ENCODE measurements at places on chromosomes 7 and 10.

DNA sequence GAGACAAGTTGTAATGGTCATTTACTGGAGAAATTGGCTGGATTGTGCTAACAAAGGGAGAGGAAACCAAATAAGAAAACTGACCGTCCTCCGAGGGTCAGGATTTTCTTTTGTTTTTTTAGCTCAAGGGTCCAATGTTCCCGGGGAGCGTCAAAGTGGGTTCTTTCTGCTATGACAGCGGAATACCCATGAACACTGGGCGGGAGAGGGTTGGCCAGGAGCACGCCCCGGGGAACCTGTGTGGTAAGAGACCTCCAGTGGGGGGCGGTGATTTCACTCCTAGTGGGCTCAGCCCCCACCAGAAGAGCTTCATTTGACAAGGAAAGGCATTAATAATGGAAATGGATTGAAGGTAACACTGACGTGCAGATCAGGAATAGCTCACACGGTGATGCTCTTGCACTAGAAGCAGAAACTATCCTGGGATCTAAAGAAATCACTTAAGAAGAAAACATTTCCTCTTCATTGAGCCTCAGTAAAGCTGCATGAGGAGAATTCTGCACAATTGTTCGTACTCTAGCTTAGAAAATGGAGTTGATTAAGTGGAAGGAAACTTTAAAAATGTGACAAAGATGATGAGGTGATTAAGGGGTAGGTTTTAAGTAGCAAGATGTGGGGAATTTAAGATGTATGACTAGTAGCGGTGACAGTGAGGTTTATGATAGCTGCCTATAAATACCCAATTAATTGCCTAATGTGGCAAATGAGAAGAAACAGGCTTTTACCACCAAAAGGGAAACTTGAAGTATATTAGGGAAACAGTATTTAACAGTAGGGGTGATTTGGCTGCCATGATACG is 627.2 kb downstream of the SUGCT start:
- no peaks in the 10 kb centered on the region for H3K27me3 ChIP-seq
- DNase-seq, result no peak
- no peaks in the 10 kb centered on the region for H3K36me3 ChIP-seq
- no peak overlapping the region for H3K4me3 ChIP-seq

GRCh38 chr7:124751027-124751426 is 14.6 kb downstream of the GPR37 start:
- H3K27me3 ChIP-seq, result no peaks in the 10 kb centered on the region
- H3K27ac ChIP-seq, result no peak overlapping the region
- no peak for DNase-seq
- H3K4me3 ChIP-seq, result no peak overlapping the region

DNA sequence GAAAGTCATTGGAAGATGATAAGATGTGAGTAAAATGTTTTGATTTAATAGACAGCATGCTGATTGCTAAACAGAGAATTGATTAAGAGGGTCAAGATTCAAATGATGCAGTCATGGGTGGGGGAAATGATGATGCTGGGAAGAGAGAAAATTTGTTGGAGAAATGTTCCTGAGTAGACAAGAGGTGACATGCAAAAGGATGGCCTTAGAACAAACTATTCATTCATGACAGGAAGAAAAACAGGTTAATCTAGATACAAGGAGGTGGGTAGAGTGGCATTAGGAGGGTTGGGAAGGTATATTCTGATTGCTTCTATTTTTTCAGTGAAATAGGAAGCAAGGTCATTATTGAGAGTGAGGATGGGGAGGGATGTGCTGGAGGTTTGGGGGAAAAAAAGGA is 146.7 kb downstream of the SEM1 start:
- H3K27ac ChIP-seq, result no peak overlapping the region
- no peak for DNase-seq
- peaks cover 6% of the 10 kb centered on the region for H3K4me1 ChIP-seq
- H3K4me3 ChIP-seq, result no peak overlapping the region
- no peaks in the 10 kb centered on the region for H3K36me3 ChIP-seq

DNA sequence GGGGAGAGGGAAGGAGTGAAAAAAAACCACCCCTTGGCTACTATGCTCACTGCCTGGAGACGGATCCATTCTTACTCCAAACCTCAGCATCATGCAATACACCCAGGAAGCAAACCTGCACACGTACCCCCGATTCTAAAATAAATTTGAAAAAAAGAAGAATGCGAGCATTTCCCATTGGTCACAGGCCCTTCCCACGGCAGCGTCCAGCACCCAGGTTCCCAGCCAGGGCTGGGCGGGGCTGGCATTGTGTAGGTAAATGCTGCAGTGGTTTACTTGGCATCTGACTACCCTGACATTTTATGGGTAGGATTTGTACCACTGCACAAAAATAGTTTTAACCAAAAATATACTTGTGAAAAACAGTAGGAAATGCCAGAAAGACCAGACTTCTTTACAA is 418.9 kb downstream of the DNAJB6 start:
- no peak for DNase-seq
- H3K4me3 ChIP-seq, result no peak overlapping the region
- no peaks in the 10 kb centered on the region for H3K36me3 ChIP-seq
- H3K27me3 ChIP-seq, result no peaks in the 10 kb centered on the region
- no peaks in the 10 kb centered on the region for H3K4me1 ChIP-seq
- no peak overlapping the region for H3K27ac ChIP-seq

DNA sequence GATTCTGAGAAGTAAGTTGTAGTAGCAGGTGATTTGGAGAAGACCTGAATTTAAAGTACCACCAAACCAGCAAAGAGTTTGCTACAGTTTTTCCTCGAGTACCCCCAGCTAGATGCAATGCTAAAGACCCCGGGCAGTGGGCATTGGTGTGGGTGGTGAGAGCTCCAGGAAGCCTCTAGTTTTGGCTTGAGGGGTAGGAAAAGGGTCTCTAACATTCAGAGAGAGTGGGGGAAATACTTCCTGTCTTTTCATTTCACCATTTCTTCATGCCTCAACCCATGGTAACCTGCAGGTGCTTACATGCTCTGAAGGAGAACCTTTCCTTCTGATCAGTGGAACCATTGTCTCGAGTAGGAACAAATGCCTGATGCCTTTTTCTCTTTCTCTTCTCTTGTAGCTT is 352.2 kb downstream of the CALN1 start:
- peak; percentile 51 for DNase-seq
- no peak overlapping the region for H3K27ac ChIP-seq
- no peaks in the 10 kb centered on the region for H3K27me3 ChIP-seq
- H3K4me1 ChIP-seq, result no peaks in the 10 kb centered on the region

DNA sequence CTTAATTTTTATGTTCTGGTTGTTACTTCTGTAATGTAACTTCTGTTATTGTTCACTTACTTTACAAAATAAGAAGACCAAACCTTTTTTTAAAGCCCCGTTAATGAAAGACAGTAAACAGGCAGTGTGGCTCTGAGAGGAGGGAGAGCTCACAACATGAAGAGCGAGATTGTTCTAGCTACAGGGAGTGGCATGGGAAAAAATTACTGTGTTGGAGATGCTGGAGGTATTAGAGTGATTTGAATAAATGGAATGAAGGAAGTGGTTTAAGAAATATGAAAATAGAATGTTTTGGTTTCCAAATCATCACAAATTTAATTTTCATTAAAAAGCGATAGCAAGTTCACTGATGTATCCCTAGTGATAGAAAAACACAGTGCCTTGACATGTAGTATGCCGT is 31.8 kb downstream of the REEP3 start:
- peak overlapping the region; percentile 55 for H3K4me3 ChIP-seq
- H3K27ac ChIP-seq, result peak overlapping the region; percentile 93
- H3K4me1 ChIP-seq, result peaks cover 52% of the 10 kb centered on the region
- peaks cover 3% of the 10 kb centered on the region for H3K36me3 ChIP-seq

DNA sequence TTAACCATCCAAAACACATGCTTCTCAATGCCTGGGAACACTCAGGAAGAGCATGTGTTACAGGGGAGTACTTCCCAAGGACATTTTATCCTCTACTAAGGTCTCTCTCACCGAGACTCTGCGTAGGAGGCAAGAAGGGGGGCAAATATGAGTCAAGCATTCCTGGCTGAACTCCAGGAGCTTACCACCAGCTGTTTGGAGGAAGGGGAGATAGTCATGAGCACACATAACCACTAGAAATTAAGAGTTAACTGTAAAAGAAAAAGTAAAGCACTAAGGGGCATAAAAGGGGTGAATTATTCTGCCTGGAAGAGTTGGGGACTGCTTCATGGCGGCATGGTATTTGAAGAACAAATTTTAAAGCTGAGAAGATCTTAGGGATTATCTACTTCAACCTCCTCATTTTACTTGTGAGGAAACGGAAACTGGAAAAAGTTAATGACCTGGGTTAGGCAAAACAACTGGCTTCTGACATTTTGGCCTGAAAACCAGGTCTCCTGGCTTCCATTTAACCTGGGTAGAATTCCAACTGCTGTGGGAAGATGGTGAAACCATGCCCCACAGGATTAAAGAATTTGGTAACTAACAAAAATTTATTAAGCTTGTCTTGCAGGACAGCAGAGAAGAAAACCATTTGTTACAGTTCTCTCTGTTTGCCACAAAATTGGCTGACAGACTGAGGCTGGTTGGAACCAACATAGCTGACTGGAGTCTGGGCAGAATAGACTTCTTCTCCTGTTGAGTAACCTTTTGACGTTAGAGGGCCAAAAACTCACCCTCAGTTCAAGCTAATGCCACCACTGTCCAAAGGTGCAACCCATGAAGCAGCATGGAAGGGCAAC is 85.5 kb downstream of the SLC25A13 start:
- peaks cover 10% of the 10 kb centered on the region for H3K36me3 ChIP-seq
- no peak for DNase-seq
- peaks cover 36% of the 10 kb centered on the region for H3K4me1 ChIP-seq
- peak overlapping the region; percentile 26 for H3K4me3 ChIP-seq
- H3K27ac ChIP-seq, result peak overlapping the region; percentile 86
- H3K27me3 ChIP-seq, result no peaks in the 10 kb centered on the region

DNA sequence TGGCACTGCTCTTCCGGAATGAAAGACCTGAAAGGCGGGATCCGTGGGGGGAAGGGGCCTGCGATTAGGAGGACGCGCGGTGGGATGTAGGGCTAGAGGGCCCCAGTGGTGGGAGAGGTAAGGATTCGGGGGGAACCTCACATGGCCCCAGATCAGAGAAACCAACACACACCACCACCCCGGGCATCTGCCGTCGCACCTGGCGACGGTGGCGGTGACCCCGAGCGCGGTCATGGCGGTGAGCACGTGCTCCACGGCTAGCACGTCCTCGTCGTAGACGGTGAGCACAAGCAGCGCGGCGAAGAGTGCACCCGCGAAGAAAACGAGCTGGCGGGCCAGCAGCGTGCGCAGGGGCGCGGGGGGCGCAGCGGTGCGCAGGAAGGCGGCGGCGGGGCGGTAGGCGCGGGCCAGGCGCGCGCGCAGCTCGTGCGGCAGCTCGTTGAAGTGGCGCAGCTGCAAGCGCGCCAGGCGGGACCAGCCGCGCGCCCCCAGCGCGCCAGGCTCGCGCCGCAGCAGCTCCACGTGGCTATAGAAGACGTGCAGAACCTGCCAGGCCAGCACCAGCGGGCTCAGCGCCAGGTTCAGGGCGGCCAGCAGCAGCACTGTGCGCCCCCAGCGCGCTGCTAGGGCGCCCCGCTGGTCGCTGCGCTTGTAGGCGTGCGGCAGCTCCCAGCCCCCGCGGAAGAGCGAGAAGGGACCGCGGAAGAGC is 5.7 kb downstream of the ATG9B start:
- no peaks in the 10 kb centered on the region for H3K36me3 ChIP-seq
- H3K4me1 ChIP-seq, result peaks cover 19% of the 10 kb centered on the region
- DNase-seq, result no peak
- no peak overlapping the region for H3K27ac ChIP-seq

DNA sequence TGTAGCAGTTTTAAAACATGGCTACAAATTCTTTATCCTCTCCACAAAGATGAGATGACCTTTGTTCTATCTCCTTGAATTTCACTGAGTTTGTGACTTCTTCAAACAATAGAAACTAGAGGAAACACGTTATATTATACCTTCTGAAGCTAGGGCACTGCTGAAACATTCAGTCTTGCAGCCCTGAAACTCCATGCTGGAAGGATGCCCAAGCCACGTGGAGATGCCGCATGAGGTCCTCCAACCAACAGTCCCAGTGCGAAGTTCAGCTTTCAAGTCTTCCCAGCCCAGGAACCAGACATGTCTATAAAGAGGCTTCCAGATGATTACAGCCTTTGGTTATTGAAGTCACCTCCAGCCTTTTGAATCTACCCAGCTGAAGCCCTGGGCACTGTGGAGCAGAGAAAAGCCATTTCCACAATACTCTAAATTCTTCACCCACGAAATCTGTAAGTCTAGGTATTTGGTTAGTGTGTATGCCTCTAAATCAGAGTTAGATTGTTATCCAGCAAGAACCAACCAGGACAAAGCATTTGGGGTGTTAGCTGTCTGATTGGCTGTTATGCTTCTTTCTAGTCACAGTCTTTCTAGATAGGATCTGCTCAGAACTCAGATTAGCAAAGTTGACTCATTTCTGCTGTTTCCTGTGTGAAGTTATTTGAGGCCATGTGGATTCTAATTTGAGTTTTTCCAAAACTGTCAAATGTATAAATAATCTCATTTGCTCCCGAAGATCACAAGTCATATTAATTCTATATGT is 186.5 kb upstream of the TMEM72 start:
- H3K4me1 ChIP-seq, result peaks cover 45% of the 10 kb centered on the region
- peak overlapping the region; percentile 86 for H3K27ac ChIP-seq
- no peaks in the 10 kb centered on the region for H3K27me3 ChIP-seq
- no peak overlapping the region for H3K4me3 ChIP-seq

- H3K27me3 ChIP-seq, result no peaks in the 10 kb centered on the region
- H3K36me3 ChIP-seq, result no peaks in the 10 kb centered on the region
- no peak overlapping the region for H3K27ac ChIP-seq
- H3K4me3 ChIP-seq, result no peak overlapping the region
Observed at GRCh38 chr10:108166401-108166800, 1001.9 kb upstream of the SORCS1 start.

- no peak for DNase-seq
- H3K36me3 ChIP-seq, result no peaks in the 10 kb centered on the region
- H3K4me3 ChIP-seq, result no peak overlapping the region
- H3K4me1 ChIP-seq, result no peaks in the 10 kb centered on the region
- H3K27me3 ChIP-seq, result peaks cover 12% of the 10 kb centered on the region
Observed at GRCh38 chr7:155338632-155339320, 41.1 kb downstream of the INSIG1 start.

DNA sequence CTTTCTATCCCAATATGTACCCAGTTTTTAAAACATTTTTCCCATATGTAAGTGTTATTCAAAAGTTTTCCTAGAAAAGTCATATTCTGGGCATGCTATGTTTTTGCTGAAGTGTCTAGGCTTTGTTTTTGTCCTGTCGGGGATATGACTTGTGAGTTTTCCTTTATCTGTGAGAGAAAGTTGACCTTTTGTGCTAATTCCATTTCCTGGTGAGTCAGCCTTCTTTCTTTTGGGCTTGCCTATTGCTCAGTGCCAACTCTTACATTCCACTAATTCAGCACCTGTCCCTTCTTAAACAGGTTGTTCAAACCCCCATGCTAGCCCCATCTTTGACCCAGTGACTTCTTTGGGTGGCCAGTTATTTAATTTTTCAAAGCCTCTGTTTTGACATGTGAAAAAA is 146.2 kb downstream of the AHR start:
- no peaks in the 10 kb centered on the region for H3K27me3 ChIP-seq
- H3K4me1 ChIP-seq, result peaks cover 30% of the 10 kb centered on the region
- DNase-seq, result no peak
- no peak overlapping the region for H3K4me3 ChIP-seq

GRCh38 chr10:6234371-6234770 is 31.6 kb downstream of the PFKFB3 start:
- DNase-seq, result no peak
- peaks cover 15% of the 10 kb centered on the region for H3K4me1 ChIP-seq
- no peaks in the 10 kb centered on the region for H3K27me3 ChIP-seq
- H3K36me3 ChIP-seq, result peaks cover 41% of the 10 kb centered on the region

Data from osteocyte (in vitro differentiated cells).